Stimulated activated CD4-positive, alpha-beta T cell treated with anti-CD3 and anti-CD28 coated beads, TNF-alpha, amount 100 ng/mL, for 4 hours (primary cell): ENCODE measurements at places on chromosomes 11 and 22.

DNA sequence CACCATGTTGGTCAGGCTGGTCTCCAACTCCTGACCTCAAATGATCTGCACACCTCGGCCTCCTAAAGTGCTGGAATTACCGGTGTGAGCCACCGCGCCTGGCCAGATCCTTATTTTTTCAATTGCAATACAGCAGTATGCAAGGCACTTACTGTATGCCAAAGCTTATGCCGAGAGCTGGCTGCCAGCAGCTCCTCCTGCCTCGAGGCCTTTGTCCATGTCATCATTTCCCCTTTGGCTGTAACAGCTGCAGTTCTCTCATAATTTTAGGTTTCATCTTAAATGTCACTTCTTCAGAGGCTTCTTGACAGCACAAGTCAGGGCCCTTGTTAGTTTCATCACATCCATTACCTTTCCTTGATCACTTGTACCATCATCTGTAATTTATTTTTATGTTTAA, 1.5 kb upstream of the SREBF2 start:
- no peak for DNase-seq

GRCh38 chr22:21697880-21698279, 32.1 kb downstream of the PPIL2 start:
- DNase-seq: no peak

GRCh38 chr11:133343951-133344350, 188.3 kb downstream of the OPCML start:
- no peak for DNase-seq

DNA sequence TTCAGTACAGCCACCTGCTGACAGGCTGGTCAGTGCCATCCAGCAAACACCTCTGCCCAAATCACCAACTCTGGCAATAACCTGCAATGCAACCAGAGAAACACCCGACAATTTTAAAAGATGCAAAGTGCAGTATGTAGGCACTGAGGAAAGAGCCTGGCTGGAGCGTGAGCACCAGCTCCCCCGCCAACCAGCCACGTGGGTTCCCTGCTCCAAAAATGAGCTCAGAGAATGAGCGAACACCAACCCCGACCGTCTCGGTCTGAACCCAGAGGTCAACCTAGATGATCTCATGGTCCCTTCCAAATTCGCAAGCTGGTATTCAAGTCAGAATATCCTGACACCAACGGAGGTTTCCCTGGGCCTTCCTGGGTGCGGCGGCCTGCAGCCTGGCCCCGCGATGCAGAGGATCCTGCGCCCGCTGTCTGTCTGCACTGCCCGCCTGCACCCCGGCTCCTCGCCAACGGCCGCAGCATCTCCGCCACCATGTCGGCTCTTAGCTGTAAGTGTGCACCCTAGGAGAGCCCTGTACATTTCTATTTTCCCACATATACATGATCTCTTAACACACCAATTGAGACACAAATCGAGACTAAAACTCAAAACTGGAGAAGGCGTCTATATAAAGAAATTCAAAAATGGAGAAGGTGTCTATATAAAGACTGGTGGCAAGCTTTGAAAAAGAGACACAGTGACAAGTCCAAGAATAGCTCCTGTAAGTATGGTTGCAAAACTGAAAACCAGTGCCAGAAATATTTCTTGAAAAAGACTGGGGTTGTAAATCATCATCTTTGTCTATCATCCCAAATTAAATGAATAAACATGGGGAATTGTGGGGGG, 22.8 kb downstream of the TMEM184B start:
- no peak for DNase-seq

- no peak for DNase-seq
Observed at GRCh38 chr11:74933765-74934164, 15.1 kb downstream of the XRRA1 start.

- DNase-seq: no peak
Observed at GRCh38 chr22:49948958-49949913, 11.3 kb upstream of the PIM3 start.

- DNase-seq: no peak
Observed at GRCh38 chr11:87013912-87014825, 23.6 kb upstream of the TMEM135 start.

GRCh38 chr11:36722421-36722820, 124.4 kb upstream of the RAG2 start:
- DNase-seq: no peak

GRCh38 chr22:26800858-26801257, 143.5 kb downstream of the MIAT start:
- DNase-seq: no peak

DNA sequence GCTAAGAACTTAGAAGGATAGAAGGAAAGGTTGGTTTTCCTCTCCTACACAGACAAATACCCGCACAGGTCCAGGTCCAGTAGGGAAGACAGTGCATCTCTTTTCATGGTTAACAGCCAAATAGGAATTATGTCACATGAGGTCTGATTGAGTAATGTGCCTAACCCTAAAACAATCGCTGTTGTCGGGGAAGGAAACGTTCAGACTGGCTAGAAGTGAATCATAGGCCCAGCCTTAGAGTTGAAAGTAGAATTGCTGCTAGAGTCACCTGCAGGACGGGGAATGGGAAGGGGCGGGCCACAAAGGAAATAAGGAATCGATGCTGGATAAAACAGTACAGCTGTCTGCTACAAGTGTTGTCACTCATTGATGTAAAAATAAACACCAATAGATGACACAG, 12.4 kb upstream of the HTATIP2 start:
- no peak for DNase-seq

DNA sequence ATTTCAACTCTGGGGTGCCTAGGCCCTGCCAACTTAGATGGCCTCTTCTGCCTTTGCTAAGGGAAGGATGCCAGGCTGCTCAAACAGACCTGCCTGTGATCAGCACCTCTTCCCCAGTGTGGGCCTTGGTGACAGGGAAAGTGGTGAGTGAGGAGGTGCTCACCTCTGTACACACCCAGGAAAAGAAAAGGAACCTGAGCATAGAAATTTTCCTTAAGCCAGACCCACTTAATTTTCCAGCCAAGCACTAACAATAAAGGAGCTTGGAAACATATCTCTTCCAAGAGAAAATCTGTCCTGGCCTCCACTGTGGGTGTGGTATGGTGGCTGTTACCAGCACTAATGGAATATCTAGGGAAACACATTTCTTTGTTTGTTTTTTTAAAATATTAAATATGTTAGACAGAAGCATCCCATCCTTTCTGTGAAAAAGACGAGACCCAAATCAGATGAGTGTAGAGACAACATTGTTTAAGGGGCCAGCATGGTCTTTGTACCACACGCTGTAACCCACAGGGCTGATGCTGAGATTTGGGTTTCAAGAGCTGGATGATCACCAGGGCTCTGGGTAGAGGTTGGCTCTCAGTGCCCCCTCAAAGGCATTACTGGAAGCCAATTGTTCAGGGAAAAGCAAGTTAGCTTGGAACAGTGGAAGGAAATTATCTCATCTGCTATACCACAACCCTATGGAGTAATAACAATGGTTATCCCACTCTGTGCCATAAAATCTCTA, 472.2 kb downstream of the INSC start:
- DNase-seq: no peak

DNA sequence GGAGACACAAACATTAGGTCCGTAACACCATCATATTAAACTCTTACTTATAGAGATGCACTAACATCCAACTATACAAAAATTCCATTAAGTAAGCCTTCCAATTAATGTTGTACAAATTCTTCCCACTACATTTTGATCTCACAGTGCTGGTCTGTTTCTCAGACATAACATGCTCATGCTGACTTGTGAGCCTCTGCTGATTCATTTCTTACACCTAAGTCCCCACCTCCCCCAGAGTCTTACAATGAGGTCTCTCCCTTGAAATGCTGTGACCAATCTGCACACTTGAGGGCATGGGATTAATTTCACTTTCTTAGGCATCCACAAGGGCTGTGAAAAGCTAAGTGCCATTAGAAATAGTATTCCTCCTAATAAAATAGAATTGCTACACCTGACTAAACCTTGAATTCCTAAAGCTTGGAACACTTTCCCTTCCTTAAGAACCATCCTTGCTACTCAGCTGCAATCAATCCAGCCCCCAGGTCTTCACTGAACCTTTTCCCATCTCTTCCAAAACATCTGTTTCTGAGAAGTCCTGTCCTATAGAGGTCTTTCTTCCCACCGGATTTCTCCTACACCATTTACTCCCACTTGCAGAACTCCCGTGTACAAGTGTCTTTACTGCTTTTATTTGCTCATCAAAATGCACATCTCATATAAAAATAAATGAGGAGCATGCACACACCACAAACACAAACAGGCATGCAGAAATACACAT, 2.0 kb downstream of the HBG1 start:
- DNase-seq: no peak

- DNase-seq: no peak
Observed at GRCh38 chr22:30873661-30874060, 94.9 kb downstream of the MORC2 start.

DNA sequence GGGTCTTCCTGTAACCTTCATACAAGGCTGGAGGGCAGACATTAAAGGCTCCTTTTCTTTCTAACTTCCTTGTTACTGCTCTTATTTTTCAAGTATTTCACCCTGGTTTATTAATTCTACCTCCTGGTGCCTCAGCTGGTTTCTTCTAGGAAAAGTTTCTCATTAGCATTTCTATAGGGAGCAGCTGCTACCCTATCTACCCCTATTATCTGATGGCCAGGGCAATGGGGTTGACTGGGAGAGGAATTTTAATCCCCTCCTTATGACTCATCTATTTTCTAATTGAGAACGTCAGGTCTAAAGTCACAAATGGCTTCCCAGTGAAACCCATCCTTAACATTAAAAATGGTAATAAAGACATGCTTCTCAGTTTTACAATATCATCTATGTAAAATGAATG, 5.0 kb downstream of the MAP6 start:
- DNase-seq: no peak

DNA sequence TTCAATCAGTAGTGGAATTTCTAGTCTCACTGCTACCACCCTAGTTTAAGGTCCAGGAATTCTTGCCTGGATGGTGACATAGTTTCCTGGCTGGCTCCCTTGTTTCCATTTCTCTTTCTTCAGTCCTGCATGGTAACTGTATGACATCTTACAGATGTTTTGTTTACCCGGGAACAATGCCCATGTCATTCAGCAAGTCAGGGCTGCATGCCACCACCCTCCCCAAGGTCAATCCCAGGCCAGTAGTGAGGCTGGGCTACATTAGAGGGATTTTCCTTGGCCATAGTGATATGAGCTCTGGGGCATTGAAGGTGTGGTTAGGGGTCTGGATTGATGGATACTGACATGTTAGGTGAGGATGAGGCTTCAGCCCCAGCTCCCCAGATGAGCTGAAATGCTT, 114.9 kb upstream of the E2F8 start:
- DNase-seq: no peak

- no peak for DNase-seq
Observed at GRCh38 chr11:31792456-31792855, 18.7 kb downstream of the PAX6 start.

DNA sequence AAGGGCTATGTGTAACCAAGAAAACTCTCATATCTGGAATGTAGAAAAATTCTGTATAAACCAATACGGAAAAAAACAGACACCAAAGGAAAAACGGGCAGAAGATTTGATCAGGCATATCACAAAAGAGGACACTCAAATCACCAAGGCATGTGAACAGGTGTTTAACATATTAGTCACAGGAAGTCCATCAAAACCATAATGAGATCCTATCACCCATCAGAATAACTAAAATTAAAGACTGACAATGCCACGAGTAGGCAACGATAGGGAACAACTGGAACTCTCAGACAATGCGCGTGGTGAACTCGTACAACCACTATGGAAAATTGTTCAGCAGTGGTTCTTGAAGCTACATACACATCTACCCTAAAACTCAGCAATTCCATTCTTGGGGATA, 94.5 kb downstream of the MICAL3 start:
- no peak for DNase-seq

- DNase-seq: no peak
Observed at GRCh38 chr11:64121663-64122410, 44.1 kb downstream of the MACROD1 start.

- DNase-seq: no peak
Observed at GRCh38 chr22:37270928-37271650, 11.2 kb upstream of the CYTH4 start.

DNA sequence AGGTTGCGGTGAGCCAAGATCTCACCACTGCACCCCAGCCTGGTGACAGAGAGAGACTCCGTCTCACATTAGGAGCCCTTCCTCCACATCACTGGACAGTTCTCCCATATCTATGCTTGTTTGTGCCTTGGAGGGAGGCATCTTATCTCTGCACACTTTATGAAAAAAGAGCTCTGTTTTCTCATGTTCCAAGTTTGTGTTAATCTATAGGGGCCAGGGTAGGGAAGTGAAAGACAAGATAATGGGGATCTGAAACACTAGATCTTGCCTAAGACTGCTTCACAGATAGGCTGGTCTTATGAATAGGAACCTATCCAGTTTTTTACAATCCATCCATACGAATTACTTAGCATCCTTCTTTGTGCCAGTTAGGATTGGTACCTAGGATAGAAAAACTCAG, 17.1 kb downstream of the OR6Q1 start:
- DNase-seq: no peak

GRCh38 chr11:132850266-132850665, 682.0 kb downstream of the OPCML start:
- no peak for DNase-seq

DNA sequence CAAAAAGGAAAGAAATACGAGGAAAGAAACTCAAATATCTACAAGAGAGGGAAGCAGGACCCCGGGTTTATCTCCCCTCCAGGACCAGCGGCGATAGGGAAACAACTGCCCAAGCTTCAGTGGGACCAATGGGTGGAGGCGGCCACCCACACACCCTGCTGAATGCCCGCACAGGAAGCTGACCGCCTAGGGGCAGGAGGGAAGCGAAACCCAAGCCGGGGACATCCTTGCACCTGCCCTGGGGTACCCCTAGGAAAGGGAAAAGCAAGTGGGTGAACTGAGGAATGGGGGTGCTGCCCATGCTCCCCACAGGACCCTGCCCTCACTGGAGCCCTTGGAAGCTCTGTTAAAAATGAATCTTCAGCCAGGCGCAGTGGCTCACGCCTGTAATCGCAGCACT, 27.6 kb upstream of the HMOX1 start:
- no peak for DNase-seq

DNA sequence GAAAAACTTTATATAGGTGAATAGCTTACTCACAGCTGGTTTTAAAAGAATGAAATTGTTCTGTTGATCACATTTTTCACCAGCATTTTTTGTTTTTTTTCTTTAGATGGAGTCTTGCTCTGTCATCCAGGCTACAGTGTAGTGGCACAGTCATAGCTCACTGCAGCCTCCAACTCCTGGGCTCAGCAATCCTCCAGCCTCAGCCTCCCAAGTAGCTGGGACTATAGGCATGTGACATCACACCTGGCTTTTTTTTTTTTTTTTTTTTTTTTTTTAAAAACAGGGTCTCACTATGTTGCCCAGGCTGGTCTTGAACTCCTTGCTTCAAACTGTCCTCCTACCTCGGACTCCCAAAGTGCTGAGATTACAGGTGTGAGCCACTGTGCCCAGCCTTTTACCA, 3.6 kb downstream of the PACS1 start:
- DNase-seq: no peak

- no peak for DNase-seq
Observed at GRCh38 chr22:31105282-31105929, 2.0 kb downstream of the SELENOM start.

GRCh38 chr11:65700399-65700798, 11.7 kb upstream of the KAT5 start:
- DNase-seq: no peak

- no peak for DNase-seq
Observed at GRCh38 chr11:26243426-26243825, 88.5 kb upstream of the ANO3 start.
